Sigmoid colon (tissue), 7 donors: ENCODE measurements at places on chromosomes 4 and X. TPM values are rescaled to one million over a fixed set of nuclear protein-coding genes. Genes with fewer than 3 reads are reported as not detected.

- no peak overlapping the region for H3K4me3 ChIP-seq
- H3K27ac ChIP-seq = no peak overlapping the region
- H3K36me3 ChIP-seq = no peaks in the 10 kb centered on the region
- no peaks in the 10 kb centered on the region for H3K27me3 ChIP-seq
Observed at GRCh38 chrX:133346026-133346425, 69.3 kb downstream of the GPC4 start.

GRCh38 chrX:118560489-118560888 is 64.9 kb downstream of the DOCK11 start:
- H3K27me3 ChIP-seq = no peaks in the 10 kb centered on the region
- H3K4me1 ChIP-seq = no peaks in the 10 kb centered on the region
- H3K4me3 ChIP-seq = no peak overlapping the region
- no peak for DNase-seq
- H3K36me3 ChIP-seq = no peaks in the 10 kb centered on the region

- H3K4me1 ChIP-seq = no peaks in the 10 kb centered on the region
- H3K4me3 ChIP-seq = no peak overlapping the region
- H3K36me3 ChIP-seq = no peaks in the 10 kb centered on the region
- no peak for DNase-seq
- H3K27ac ChIP-seq = no peak overlapping the region
Observed at GRCh38 chr4:100945789-100946188, 401.5 kb downstream of the PPP3CA start.

DNA sequence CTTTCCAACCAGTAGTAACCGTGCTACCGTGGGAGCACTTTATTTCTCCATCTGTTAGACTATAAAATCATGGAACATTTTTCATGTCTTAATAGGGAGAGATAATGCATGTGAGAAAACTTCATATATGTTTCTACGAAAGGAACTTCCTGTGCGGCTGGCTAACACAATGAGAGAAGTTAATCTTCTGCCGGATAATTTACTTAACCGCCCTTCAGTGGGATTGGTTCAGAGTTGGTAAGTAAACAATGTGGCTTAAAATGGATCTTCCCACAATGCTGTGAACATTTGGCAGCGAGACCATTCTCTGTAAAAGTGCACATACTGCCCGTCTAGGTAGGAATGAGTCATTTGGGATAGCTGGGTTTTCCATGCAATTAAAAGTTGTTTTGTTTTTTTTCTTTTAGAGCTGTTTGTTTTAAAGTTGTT is 29.6 kb downstream of the PDK3 start:
- no peaks in the 10 kb centered on the region for H3K36me3 ChIP-seq
- H3K27me3 ChIP-seq = no peaks in the 10 kb centered on the region
- peak overlapping the region; percentile 62 for H3K27ac ChIP-seq
- no peaks in the 10 kb centered on the region for H3K4me1 ChIP-seq

DNA sequence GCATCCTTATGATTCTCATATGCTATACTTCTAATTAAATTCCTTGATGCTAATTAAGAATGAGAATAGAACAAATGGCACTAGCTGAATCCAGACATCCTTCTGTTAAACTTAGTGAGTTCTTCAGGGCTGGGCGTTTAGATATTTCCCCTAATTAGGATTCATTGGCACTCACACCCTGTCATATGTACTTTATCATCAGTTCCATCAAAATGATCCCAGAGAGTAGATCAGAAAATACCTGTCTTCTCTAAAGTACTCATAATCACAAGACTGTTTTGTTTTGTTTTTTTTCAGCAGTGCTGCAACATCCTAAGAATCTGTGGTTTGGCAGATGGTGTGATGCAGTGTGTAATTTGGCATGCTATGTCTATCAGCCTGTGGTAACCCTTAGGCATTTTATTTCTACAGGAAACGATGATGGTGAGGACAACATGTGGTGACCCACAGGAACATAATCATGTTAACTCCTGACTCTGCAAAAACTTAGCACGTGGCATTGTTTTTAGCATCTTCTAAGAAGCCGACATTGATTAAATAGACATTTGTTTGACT is 2528.4 kb downstream of the ARAP2 start:
- H3K36me3 ChIP-seq = no peaks in the 10 kb centered on the region
- H3K4me3 ChIP-seq = no peak overlapping the region
- no peak overlapping the region for H3K27ac ChIP-seq

DNA sequence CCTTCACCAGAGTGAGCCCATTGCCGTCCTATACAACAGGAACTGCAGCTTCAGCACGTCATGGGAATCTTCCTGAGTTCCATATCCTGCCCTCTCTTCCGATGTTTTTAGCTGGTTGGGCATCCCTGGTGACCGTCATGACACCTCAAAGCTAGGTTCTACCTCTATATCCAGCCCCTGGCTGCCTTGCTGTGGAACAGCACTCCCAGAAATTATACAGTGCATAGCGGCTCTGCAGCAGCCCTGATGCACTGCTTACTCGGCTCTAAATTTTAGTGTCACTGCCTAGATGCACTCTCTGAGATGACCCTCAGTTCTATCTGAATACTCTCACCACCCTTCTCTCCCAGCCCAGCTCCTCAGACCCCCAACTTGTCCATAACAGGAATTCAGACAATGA is 44.3 kb downstream of the ARHGEF38 start:
- no peaks in the 10 kb centered on the region for H3K4me1 ChIP-seq
- no peaks in the 10 kb centered on the region for H3K36me3 ChIP-seq
- DNase-seq = no peak
- H3K4me3 ChIP-seq = no peak overlapping the region

DNA sequence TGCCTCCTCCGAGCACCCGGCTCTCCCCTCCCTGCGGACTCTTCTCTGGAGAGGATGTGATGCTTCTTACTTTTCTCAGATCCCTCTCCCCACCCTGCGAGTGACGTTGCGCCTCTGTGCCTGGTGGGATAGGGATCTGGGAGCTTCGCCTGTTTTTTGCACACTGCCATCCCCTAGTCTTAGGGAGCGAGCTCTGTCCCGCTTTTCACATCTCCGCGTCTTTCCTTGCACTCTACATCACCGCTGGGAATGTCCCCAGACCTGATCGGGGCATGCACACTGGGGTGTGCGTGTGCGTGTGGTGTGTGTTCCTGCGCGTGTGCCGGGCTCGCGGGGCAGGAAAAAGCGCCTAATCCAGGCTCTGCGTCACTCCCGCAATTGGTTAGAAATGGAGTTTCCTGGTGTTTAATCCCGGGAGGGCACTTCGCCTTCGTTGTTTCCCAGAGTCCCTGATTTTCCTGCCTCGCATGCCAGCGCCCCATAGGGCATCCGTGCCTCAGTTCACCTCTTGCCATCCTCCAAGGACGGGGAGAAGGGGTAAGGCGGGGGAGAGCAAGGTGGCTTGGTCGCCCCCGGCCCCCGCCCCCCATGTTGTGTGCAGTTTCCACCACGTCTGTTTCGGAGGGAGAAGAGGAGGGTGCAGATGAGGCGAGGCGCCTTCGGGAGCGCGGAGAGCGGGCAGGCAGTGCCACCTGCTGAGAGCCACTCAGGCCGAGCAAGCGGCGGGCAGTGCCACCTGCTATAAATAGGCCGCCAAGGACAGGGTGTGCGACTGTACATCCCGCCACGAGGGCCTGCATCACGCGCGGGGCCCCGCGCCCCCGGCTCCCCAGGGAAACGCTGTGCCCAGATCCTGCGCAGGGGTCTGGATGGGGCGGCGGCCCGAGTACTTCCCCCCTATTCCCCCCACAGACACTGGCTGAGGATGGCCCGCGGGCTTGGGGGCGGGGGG is 759 bp upstream of the TBC1D1 start:
- peak overlapping the region; percentile 88 for H3K27ac ChIP-seq
- H3K4me3 ChIP-seq = peak overlapping the region; percentile 82
- peaks cover 35% of the 10 kb centered on the region for H3K4me1 ChIP-seq
- peak; percentile 93 for DNase-seq
- H3K36me3 ChIP-seq = no peaks in the 10 kb centered on the region

DNA sequence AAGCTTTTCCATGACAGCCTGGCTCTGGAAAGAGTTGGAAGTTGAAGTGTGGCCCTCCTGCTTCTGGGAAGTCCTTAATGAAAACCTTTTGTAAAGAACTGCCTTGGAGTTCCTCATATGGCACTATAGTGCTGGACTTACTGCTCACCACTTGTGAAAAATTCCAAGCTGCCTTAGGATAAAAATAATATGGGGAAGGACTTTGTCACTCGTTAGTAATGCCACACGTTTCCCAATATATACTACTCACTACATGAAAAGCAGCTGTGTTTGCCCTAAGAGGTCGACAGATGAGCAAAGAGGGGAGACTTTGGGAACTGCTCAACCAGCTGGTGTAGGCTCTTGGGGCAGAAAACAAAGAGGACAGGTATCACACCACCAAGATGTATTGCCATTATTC is 11.7 kb downstream of the OPHN1 start:
- DNase-seq = no peak
- no peaks in the 10 kb centered on the region for H3K36me3 ChIP-seq
- H3K27ac ChIP-seq = no peak overlapping the region
- H3K4me1 ChIP-seq = no peaks in the 10 kb centered on the region

DNA sequence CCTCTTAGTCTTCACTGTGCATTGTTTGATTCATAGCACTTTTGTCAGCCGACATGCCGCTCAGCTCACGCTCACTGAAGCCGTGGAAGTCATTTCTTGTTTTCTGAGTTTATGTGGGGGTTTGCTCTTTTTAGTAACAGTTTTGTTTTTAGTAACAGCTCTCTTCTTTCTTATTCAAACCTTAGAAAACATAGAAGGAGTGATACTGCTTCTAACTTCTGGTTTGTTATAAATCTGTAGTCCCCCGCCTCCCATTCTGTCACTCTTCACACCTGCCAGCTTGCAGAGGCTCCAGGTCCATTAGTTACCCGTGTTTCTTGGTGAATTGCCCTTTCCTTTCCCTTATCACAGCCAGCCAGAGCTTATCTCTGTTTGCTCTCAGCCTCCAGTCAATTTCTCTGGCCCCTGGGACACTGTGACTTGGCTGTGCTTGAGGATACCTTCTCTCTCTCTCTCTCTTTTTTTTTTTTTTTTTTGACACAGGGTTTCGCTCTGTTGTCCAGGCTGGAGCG is 50.5 kb downstream of the GRK4 start:
- no peaks in the 10 kb centered on the region for H3K36me3 ChIP-seq
- H3K4me3 ChIP-seq = no peak overlapping the region
- no peaks in the 10 kb centered on the region for H3K4me1 ChIP-seq
- no peak for DNase-seq

- peaks cover 7% of the 10 kb centered on the region for H3K36me3 ChIP-seq
- H3K4me1 ChIP-seq = peaks cover 10% of the 10 kb centered on the region
- no peaks in the 10 kb centered on the region for H3K27me3 ChIP-seq
- DNase-seq = no peak
- H3K27ac ChIP-seq = no peak overlapping the region
Observed at GRCh38 chrX:40074080-40074958, 23.4 kb downstream of the BCOR start.

GRCh38 chr4:126338548-126338947 is 1023.8 kb downstream of the FAT4 start:
- H3K36me3 ChIP-seq = no peaks in the 10 kb centered on the region
- H3K4me1 ChIP-seq = no peaks in the 10 kb centered on the region
- no peak for DNase-seq
- no peaks in the 10 kb centered on the region for H3K27me3 ChIP-seq

Gene SLC25A5
- 356 TPM for total RNA-seq

Gene UGT2B10
- total RNA-seq = not detected

Gene TBCK
- 35.1 TPM for total RNA-seq

Gene NDUFC1
- 45.4 TPM for total RNA-seq

Gene MSANTD1
- total RNA-seq = 1.2 TPM

Gene LRRC66
- total RNA-seq = 0.36 TPM
